ENCODE measurements at places on chromosomes 2 and 18.

- peak; percentile 82 for DNase-seq
Observed at GRCh38 chr18:3604498-3605408, 154.8 kb downstream of the TGIF1 start.

- no peak for DNase-seq
Observed at GRCh38 chr2:75166491-75166890, 32.8 kb downstream of the TACR1 start.

- DNase-seq, result no peak
Observed at GRCh38 chr2:39217192-39217550, 26.6 kb downstream of the CDKL4 start.

DNA sequence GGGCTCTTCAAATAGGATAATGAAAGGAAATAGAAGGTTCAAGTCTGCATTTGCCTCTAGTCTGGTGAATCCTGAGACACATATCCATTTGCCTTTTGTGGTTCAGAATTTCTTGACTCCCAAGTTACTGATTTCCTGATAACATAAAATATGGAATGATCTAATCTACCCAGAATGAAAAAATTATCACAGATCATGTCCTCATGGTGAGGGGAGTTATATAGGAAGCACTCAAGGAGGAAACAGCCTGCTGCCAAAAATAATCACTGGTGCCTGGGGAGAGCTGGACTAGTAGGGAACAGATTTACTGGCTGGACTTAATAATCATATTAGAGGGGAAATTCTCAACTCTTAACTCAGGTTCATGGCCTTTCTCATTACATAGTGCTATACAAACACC lies 95.5 kb upstream of the STK17B start:
- DNase-seq, result no peak
